ENCODE measurements at places on chromosomes 13 and 19.

- DNase-seq: no peak
These were observed 72.4 kb downstream of the KLF5 start for GRCh38 chr13:73131247-73131646.

DNA sequence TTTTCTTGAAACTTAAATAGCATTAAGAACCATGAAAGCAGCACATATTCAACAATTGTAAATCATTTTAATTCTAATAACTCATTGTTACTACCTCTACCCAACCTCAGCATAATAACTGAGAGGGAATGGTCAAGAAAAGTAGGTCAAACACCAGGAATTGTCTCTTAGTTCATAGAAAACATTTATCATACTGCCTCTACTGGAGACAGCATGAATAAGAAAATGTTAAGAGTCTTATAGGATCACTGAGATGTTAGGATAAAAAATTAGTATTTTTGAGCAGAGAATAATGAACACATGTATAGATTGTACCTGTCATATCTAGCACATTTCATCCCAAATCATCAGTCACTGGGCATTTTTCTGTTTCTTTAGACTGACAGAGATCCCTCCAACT, 515.3 kb downstream of the PCDH9 start:
- no peak for DNase-seq

- no peak for DNase-seq
These were observed 47.4 kb downstream of the SIPA1L3 start for GRCh38 chr19:37954421-37954874.

DNA sequence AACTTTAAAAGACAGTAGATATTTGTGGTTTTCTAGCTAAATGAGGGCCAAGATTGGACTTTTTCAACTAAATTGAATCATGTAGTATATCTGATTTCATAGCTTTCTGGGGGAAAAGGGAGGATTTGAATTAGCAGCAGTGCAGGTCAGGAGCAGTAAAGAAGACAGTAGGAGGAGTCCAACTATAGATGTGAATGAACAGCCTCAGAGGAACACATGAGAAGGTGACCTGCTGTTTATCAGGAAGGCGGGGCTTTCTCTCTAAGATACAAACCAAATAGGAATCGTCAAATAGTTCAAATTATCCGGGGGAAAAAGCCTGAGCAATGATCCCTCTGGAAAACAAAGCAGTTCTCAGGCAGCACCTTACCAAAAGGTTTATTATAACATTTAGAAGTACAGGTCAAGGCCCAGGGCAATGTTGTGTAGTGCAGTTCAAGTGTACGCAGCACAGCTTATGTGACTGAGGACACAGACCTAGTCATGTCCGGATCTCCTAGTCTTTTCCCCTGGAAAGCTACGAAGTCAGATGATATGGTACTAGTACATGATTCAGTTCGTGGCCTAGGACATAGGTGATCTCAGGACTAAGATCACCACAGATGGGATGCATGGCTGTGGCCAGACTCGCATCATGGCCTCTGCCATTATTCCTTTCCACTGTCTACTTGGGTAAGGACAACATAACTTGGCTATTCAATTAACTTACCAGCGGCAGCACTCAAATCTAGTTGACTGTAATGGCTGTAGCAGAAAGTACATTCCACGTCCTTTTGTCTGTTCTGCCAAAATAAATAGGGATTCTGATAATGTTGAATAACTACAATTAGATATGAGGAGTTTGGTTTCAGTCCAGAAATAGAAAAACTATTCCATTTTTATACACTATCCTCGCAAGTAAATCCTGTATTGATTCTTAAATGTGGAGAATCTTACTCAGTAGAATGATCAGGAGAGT, 40.3 kb downstream of the MPHOSPH8 start:
- DNase-seq: no peak

GRCh38 chr13:21025539-21025938, 35.8 kb downstream of the LATS2 start:
- no peak for DNase-seq

GRCh38 chr13:31063772-31064171, 97.9 kb downstream of the HSPH1 start:
- no peak for DNase-seq

- DNase-seq: no peak
These were observed 263.9 kb downstream of the MZT1 start for GRCh38 chr13:72463561-72463960.

GRCh38 chr13:98333486-98333885, 156.4 kb upstream of the RNF113B start:
- DNase-seq: no peak

- no peak for DNase-seq
These were observed 197.1 kb downstream of the NDFIP2 start for GRCh38 chr13:79678100-79678499.

DNA sequence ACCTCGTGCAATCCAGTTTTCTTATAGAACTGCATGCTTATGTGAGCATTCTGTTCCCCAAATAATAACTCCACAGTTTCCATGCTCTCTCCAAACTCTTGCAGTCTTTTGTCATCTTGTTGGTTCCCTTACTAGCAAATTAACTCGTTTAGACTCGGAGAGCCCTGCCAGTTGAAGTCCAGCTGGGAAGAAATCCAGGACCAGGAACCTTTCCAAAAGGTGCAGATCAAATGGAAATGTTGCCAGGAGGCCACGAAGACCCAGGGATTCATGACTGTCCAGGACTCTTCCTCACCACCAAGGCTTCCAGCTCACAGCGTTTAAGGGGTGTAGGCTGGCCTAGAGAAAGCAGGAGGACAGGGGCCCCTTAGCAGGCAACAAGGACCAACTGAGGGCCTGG, 2.1 kb upstream of the TDRD12 start:
- DNase-seq: no peak

DNA sequence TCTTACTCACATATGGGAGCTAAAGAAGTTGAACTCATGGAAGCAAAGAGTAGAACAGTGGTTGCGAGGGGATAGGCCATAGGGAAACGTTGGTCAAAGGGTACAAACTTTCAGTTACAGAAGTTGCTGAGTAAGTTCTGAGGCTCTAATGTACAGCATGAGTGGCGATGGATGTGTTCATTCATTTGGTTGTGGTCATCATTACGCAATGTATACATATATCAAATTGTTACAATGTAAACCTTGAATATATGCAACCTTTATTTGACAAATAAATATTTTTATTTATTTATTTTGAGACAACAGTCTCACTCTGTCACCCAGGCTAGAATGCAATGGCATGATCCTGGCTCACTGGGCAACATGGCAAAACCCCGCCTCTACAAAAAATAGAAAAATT, 38.7 kb downstream of the ZIC5 start:
- DNase-seq: no peak

DNA sequence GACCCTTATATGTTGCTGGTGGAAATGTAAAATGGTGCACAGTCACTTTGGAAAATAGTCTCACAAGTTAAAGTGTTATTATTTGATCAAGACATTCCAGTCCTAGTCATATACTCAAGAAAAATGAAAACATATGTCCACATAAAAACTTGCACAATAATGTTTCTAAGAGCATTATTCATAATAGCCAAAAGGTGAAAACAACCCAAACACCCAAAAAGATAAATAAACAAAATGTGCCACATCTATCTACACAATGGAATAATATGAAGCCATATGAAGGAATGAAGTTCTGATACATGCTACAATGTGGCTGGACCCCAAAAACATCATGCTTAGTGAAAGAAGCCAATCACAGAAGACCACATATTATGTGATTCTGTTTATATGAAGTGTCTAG, 14.4 kb upstream of the AKAP8 start:
- no peak for DNase-seq
